Suppressor macrophage (primary cell): ENCODE measurements at places on chromosomes 12 and 14.

GRCh38 chr14:102907303-102907844 is 15.1 kb upstream of the AMN start:
- DNase-seq, result no peak

- DNase-seq, result no peak
Measured at GRCh38 chr12:40559865-40560264, 132.4 kb upstream of the CNTN1 start.

DNA sequence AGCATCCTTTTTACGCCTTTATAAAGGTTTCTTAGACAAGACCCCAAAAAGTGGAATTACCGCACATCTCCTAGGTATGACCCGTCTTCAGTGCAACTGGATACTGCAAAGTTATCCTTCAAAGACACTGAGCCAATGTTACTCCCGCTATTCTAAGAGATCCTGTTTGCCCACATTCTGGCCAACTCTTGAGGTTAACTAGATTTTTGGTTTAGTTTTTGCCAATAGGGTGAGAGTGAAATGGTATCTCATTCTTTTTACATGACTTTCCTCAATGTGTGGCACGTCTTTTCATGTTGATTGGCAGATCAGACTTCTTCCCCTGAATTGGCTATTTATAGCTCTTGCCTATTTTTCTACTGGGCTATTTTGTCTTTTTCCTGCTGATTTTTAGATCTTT is 347.2 kb downstream of the MED13L start:
- no peak for DNase-seq

GRCh38 chr14:64689289-64689688 is 14.9 kb upstream of the PLEKHG3 start:
- no peak for DNase-seq

DNA sequence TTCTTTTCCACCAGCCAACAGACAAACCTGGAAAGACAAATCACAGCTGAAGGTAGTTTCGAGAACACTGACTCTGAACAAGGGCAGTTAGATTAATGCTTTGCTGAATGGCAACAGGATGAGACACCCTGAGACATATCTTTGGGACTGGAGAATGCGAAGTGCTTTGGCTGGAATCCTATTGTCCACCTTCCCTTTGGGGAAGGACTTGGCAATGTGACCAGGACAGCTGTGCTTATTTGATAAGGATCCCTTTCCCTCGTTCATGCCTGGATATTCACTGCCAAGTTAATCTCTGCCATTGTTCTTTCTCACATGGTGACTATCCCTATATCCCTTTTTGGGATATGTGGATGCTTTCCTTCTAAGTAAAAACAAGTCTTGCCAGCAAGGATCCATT is 537.1 kb upstream of the SEL1L start:
- no peak for DNase-seq

- no peak for DNase-seq
Measured at GRCh38 chr12:90128526-90128925, 419.9 kb upstream of the ATP2B1 start.

GRCh38 chr14:75452900-75453816 is 25.3 kb downstream of the JDP2 start:
- peak; percentile 27 for DNase-seq

- peak; percentile 71 for DNase-seq
Measured at GRCh38 chr14:69242311-69243224, 17.4 kb upstream of the GALNT16 start.

GRCh38 chr12:118302053-118302452 is 70.7 kb downstream of the TAOK3 start:
- no peak for DNase-seq

GRCh38 chr12:25249931-25250738 is 594 bp downstream of the KRAS start:
- peak; percentile 28 for DNase-seq

DNA sequence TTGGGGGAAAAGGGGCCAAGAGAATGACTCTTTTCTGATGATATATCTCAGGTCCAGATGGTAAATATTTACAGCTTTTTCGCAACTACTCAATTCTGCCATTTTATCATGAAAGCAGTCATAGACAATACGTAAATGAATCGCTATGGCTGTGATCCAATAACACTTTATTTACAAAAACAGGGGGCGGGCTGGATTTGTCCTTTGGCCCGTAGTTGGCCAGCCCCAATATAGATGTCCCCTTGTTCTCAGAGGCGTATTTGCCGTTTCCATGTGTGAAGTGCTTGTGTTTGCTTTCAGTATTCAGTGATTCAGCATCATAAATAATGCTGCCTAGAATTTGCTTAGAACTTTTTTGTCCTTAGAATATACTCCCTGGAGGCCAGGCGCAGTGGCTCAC is 77.2 kb downstream of the CCDC92 start:
- DNase-seq, result no peak

GRCh38 chr14:89207925-89208328 is 209.1 kb downstream of the FOXN3 start:
- DNase-seq, result no peak

GRCh38 chr12:87140262-87140661 is 884.1 kb upstream of the MGAT4C start:
- no peak for DNase-seq

- no peak for DNase-seq
Measured at GRCh38 chr12:79482323-79482722, 208.4 kb downstream of the PAWR start.

- DNase-seq, result no peak
Measured at GRCh38 chr12:57170408-57170807, 23.0 kb upstream of the LRP1-AS start.

DNA sequence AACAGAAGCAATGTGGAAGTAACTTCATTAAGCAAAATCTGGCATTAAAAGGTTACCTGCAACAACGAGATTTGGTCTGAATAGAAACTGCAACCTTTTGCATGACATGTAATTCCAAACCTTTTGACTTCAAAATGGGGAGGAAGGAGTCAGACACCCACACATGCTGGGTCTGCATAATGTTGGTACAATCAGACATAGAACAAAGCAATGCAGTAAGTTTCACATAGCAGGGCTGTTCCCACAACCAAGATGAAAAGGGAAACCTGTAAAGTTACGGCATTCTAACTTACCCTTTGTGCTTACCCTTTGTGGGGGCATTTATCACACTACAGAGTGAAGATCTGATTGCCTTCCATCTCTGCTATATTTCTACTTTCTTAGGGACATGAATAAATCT is 10.1 kb upstream of the SLC35F4 start:
- DNase-seq, result no peak

DNA sequence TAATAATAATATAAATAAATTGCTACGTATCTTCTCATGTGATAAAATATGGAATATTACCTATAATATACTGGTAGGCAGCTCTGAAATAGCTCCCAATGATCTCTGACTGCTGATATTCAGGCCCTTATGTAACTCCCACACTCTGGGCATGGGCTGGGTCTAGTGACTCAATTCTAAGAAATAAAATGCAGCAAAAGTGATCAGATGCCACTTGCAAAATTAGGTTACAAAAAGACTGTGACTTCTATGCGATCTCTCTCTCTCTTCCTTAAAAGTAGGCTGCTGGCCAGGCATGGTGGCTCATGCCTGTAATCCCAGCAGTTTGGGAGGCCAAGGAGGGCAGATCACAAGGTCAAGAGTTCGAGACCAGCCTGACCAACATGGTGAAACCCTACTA is 10.3 kb upstream of the CACNB3 start:
- DNase-seq, result peak; percentile 37

GRCh38 chr12:1630133-1630826 is 1.2 kb downstream of the WNT5B start:
- peak; percentile 54 for DNase-seq

DNA sequence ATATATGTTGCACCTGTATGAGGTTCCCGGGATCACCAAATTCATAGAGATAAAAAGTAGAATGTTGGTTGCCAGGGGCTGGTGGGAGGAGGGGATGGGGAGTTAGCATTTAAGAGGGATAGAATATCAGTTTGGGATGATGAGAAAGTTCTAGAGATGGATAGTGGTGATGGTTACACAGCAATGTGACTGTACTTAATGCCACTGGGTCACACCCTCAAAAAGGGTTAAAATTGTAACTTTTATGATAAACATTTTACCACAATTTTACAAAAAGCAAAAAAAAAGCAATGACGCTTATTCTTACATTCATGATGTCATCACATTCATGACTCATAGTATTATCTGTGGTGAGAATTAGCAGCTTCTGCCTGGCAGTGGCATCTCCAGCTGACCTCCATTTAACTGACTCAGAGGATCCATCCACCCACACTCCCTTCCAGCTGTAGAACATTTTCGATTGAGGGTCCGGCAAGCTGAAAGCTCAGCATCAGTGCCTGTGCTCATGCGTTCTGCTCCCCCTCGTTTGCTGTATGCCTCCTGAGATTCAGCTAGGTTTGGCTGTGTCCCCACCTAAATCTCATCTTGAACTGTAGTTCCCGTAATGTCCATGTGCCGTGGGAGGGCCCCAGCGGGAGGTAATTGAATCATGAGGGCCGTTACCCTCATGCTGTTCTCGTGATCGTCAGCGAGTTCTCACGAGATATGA is 64.8 kb upstream of the TMEM260 start:
- DNase-seq, result no peak

- DNase-seq, result no peak
Measured at GRCh38 chr12:28506271-28506670, 316.0 kb downstream of the CCDC91 start.

GRCh38 chr12:131116468-131117117 is 162.9 kb downstream of the ADGRD1 start:
- DNase-seq, result no peak

DNA sequence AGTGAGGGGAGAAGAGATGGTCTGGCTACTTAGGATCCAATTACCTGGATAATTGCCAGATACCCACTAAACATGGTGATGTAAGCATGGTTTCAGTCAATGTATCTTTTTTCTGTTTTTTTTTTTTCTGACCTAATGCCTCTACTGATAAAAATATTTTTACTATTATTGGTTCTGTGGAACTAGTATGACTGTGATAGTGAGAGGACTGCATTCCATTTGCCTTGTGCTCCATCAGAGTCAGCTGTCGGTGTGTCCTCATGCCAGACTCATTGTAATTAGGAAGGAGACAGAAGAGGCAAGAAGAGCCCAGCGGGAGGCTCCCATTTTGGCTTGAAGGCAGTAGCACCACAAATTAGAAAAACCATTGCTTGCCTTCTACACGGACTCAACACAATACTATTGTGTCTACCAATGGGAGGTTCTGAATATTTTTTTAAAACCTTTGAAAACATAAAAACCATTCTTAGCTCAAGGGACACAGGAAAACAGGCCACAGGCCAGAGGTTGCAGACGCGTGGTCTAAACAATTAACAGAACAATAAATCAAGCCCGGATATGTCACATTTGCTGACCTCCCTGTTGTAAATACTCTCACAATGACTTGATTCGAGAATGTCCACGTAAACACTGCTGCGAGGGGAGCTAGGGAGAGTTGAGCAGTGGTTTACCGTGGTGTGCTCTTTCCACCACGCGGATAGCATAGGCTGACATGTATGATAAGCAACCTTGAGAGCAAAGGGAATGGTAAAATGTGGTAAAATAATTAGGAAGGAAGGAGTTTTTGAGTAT is 13.5 kb upstream of the DCP1B start:
- no peak for DNase-seq

GRCh38 chr14:106875503-106875902 is 1349.1 kb downstream of the TMEM121 start:
- peak; percentile 45 for DNase-seq

DNA sequence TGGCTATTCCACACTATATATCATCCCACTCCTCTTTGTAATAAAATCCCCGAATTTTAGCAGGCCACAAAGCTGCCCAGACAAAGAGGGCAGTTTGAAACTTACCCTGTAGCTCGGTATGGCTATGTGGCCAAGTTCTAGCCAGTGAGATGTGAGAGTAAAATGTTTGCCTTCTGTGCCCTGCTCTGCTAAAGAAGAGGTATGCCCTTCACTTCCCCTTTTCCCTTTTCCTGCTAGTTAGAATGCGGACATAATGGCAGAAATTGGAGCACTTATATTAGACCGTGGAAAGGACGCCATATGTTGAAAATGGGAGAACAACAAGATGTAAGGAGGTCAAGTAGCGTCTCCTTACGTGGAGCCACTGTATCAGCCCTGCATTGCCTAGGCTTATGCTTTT is 11.5 kb upstream of the CCDC91 start:
- DNase-seq, result no peak

- DNase-seq, result no peak
Measured at GRCh38 chr12:122840580-122841513, 5.6 kb downstream of the HIP1R start.

DNA sequence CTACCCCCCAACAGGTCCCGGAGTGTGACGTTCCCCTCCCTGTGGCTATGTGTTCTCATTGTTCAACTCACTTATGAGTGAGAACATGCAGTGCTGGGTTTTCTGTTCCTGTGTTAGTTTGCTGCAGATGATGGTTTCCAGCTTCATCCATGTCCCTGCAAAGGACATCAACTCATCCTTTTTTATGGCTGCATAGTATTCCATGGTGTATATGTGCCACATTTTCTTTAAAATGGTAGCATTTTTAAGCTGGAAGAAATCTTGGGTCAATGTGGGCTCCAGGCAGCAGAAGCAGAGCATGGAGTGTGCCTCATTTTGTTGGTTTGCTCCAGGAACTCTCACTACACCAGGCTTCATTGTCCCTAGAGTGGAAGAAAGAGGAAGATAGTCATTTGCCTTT is 47.6 kb upstream of the ITPR2 start:
- DNase-seq, result no peak

GRCh38 chr12:95545731-95546490 is 5.4 kb downstream of the USP44 start:
- DNase-seq, result no peak

- no peak for DNase-seq
Measured at GRCh38 chr14:30034152-30034551, 106.5 kb upstream of the PRKD1 start.

- DNase-seq, result no peak
Measured at GRCh38 chr12:124387528-124387911, 92.6 kb downstream of the RFLNA start.

GRCh38 chr12:97476255-97476654 is 13.7 kb downstream of the RMST start:
- no peak for DNase-seq

GRCh38 chr12:42945927-42946326 is 356.4 kb upstream of the PRICKLE1 start:
- no peak for DNase-seq

GRCh38 chr12:47095446-47096236 is 15.9 kb upstream of the AMIGO2 start:
- DNase-seq, result no peak

- DNase-seq, result no peak
Measured at GRCh38 chr14:34436960-34437728, 24.9 kb downstream of the SPTSSA start.

DNA sequence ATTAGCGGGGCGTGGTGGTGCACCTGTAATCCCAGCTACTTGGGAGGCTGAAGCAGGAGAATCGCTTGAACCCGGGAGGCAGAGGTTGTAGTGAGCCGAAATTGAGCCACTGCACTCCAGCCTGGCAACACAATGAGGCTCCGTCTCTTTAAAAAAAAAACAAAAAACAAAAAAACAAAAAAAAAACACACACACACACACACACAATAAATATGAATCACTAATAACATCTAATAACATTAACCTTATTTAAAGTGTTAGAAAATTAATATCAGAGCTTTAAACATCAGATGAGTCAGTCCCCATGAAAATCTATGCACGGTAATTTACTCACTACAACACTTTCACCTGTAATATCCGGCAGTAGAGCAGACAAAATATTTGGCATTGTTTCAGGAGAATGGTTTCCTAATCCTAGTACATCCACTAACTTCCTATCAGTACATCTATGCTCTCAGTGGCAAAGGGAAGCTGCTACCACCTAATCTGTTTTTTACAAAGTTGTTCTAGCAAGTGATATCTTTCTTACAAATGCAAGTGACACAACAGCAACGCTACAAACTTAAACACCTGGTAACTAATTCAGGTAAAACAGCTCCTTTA is 36.2 kb downstream of the MED13L start:
- DNase-seq, result peak; percentile 22

GRCh38 chr12:53193040-53193439 is 12.3 kb upstream of the CSAD start:
- no peak for DNase-seq

- peak; percentile 59 for DNase-seq
Measured at GRCh38 chr12:27619308-27619707, 76.9 kb upstream of the REP15 start.
